AG08395 (cell line): ENCODE measurements at places on chromosomes 7 and 10.

- no peak for DNase-seq
Observed at GRCh38 chr10:100864036-100864885, 48.5 kb upstream of the SLF2 start.

- no peak for DNase-seq
Observed at GRCh38 chr10:86580521-86580891, 58.9 kb upstream of the WAPL start.

- DNase-seq = no peak
Observed at GRCh38 chr10:48465860-48466521, 138.9 kb downstream of the ARHGAP22 start.

- no peak for DNase-seq
Observed at GRCh38 chr7:149720372-149721083, 52.9 kb downstream of the ZNF467 start.

GRCh38 chr10:4137299-4137698 is 352.3 kb upstream of the KLF6 start:
- no peak for DNase-seq
